ENCODE measurements at places on chromosomes 3 and 15.

DNA sequence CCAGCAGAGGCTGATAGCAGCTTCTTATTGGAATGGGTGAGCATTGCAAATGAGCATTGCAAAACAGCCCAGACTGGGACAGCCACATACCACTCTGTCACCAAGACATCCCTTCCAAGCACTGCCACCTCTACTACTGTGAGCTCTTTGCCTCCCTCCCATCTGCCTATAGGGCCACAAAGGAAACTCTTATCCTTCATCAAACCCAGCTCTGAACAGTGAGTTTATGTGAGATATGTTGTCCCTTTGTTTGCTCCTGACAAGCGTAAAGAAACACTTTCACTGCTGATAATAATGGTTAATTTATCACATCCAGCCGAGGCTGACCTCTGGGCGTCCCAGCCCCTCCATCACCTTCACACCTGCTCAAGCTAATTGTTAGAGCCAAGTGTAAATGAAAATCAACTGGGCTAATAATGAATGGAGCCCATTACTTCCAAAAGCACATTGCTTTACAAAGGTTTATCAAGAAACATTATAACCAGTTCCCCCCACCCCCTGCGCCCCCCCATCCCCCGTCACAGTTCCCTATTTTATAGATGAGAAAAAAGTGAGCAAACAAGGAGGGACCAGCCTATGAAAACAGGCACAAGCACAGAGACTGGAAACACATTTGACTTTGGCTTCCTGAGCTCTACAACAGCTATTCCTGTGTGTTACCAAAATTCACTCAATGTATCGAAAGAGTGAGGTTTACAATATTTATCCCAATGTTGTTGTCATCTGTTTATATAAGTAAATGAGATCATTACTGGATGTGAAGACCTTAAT, 146.3 kb downstream of the ANXA2 start:
- DNase-seq, result no peak

DNA sequence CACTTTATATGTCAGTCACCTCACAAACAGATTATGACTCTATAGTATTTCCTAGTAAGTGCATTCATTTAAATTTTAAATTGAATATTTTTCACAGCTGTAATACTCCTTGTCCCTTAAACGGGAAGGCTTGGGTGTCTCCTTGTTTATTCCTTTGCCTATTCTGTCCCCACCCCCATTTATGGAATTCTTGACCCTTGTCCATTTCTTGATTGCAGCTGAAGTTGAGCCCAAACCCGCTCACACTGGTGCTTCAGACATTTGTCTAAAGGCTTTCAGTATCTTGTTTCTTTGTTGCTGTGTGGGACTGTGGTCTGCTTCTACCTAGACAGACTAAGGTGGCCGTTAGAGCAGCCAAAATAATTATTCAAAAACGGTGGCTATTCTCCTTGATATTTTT, 449.7 kb downstream of the FOXP1 start:
- DNase-seq, result no peak

GRCh38 chr15:43881944-43882343, 55.1 kb downstream of the WDR76 start:
- no peak for DNase-seq

- no peak for DNase-seq
These were observed 52.1 kb upstream of the TNFSF10 start for GRCh38 chr3:172575375-172575774.

GRCh38 chr3:14370720-14371572, 31.5 kb upstream of the SLC6A6 start:
- no peak for DNase-seq

DNA sequence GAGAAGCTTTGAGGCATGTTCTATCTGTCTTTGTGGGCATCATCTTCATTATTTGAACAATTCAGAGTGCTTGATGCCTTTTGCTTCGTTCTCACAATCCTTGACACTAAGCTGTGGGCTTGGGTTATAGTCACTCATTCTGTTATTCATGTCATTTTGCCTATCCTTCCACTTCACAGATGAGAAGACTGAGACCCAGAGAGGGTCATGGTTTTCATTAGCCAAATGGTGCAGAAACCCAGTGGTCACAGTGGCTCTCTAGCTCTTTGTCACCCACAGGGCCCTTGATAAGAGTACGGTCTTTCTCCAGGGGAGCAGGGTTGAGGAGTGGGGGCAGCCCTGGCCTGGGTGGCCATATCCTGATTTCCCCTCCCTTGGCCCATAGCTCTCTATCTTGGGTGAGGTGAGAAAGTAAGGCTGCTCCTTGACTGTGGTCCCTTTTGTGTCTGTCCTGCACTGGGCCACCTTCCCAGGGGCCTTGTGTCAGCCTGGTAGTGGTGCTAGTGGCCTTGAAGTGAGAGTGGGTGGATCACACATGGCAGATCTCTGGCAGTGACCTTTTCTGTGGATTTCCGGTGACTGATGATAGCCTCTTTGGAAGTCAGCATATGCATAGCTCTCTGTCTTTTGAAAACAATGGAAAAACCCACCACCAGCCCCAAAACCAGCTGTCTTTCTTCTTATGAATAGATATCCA, 130.1 kb downstream of the IGF1R start:
- no peak for DNase-seq

GRCh38 chr3:117687096-117687495, 977.5 kb downstream of the TUSC7 start:
- DNase-seq, result no peak

GRCh38 chr15:77033729-77034671, 36.9 kb downstream of the TSPAN3 start:
- DNase-seq, result no peak

DNA sequence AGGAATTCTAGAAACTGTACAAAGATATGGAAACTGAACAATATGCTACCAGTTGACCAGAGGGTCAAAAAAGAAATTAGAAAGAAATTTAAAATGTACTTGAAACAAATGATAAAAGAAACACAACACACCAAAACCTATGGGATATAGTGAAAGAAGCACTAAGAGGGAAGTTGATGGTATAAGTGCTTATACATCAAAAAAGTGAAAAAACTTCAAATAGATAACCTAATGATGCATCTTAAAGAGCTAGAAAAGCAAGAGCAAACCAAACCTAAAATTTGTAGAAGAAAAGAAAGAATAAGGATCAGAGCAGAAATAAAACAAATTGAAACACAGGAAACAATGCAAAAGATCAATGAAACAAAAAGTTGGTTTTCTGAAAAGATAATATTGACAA, 68.2 kb downstream of the TFDP2 start:
- no peak for DNase-seq

GRCh38 chr3:172464306-172464705, 16.1 kb upstream of the GHSR start:
- DNase-seq, result no peak

GRCh38 chr15:36884518-36884875, 215.9 kb downstream of the MEIS2 start:
- DNase-seq, result no peak

DNA sequence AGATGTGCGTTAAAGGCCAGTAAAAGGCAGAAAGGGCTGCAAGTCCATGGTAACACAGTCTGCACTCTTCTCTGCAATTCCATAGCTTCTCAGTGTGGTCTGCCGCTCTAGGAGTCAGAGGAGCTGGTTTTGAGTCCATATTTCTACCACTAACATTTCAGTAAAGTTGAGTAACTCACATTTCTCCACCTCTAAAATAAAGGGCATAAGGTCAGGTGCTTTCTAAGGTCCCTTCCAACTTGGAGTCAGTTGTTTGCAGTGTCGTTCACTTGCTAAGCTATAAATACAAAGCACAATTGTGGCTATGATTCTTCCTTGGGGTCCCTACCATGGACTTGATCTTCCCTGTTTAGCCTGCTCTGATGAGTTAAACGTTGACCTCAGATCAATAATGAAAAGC, 171.1 kb downstream of the P3H2 start:
- no peak for DNase-seq

DNA sequence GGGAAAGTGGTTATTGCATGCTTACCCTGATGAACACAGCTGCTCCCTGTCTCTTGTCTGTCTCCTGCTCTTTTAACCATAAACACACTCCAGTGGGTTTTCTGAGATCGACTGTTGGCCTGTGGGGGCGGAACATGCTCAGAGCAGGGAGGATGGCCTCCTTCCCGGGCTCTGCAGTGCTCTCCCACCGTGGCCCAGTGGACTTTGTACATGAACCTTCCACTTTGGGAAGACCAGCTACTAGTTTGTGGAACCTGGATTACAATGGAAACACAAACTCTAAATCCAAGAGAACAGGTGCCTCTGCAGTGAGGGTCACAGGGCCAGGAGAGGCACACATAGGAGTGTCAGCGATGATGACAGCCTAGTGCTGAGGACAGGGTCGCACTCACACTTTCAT, 56.5 kb downstream of the KLF13 start:
- DNase-seq, result no peak

DNA sequence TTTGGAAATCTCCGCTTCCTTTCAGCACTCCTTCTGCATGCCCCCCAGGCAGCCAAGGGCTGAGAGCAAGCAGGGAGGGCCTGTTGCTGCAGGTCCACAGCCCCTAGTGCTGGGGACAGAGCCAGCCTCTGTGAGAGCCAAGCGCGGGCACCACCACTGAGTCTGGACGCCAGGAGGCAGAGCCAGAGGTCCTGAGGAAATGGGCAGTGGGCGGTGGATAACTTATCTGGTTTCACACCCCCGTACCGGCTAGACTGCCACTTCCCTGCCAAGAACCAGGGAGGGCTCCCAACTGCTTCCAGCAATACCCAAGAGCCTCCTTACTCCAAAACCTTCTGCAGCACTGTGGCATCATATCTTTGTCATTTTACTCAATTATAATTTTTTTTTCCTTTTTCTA, 141.6 kb upstream of the IGF1R start:
- no peak for DNase-seq

DNA sequence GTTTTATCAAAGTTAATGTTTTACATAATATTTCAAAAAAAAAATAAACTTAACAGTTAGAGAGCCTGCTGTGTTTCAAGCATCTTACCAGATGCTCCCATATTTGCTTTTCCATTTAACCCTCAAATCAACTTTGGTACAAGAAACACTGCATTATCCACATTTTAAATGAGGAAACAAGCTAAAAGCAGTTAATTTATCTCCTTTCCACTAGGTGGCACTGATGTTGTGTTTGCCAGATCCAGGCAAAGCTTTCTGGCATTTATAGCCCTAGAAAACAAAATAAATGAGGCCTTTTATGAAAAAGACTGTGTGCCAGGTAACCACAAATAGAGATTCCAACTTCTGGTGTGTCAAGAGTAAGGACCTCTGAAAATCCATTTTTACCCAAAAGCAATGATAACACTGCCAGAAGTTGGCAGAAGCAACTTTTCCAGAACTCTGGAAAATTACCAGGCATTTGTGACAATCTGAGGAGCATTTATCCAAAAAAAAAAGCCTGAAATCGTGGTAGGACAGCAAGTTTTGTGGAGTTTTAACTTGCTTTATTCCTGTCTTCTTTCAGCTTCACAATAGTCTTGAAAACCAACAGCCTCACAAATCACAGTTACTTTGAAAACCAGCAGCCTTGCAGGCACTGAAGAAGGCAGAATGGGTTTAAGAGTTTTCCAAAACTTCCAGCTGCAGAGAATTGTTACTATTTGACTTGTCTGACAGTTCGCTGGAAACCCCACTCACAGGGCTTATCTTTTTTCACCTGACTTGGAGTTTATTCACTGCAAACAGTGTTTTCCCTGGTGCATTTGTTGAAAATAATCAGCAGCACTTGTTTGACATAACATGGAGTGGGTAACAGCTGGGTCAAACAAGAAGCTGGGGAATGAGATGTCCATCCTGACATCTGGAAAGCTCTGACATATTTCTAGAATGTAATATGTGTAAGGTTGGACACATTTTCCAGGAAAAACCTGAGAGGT, 9.2 kb downstream of the FAM162A start:
- DNase-seq, result peak; percentile 47

DNA sequence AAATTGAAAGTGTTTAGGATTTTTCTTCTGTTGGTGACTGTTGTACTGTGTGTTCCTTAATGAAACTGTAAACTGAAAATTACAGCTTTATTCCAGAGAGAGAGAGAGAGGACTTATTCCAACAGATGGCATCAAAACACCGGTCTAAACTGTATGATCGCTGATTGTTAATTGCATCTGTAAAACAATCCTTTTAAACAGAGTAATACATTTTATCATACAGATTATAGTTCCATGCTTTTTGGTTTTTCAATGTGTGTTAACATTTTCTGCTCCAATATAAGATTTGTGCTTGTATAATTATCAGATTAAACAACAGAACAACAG, 289.7 kb upstream of the DNAJC19 start:
- DNase-seq, result no peak

DNA sequence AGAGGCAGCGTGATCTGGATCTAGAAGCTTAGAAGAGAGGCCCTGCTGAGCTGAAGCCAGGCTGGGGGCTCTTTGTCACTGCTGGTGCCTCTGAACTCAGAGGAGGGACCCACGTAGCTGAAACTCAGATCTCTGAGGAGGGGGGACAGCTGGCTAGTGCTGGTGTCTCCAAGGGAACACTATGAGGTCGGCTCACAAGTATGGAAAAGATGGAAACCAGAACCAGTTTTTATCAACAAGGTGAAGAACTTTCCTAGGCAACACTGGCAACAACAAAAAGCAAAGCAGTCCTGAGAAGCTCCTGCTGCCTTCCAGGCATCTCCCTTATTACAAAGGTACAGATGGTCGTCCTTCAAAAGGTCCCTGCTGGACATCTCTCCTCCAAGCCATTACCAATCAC, 27.0 kb upstream of the FSTL1 start:
- DNase-seq, result no peak

DNA sequence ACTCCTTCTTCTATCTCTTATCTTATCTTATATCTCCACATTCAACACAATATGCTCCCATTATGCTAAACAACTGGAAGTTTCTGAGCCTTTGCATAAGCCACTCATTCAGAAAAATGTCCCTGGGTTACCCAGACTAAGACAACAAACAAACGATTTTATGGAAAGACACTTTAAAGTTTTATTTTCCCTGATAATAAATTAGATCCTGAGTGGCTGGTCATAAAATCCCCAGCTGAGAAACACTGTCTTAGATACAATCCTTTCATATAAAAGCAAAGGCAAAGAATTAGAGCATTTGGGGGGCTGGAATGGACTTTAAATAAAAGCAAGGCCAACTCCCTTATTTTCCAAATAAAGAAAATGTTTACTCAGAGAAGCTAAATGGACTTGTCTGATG, 322.3 kb downstream of the GBE1 start:
- DNase-seq, result no peak

DNA sequence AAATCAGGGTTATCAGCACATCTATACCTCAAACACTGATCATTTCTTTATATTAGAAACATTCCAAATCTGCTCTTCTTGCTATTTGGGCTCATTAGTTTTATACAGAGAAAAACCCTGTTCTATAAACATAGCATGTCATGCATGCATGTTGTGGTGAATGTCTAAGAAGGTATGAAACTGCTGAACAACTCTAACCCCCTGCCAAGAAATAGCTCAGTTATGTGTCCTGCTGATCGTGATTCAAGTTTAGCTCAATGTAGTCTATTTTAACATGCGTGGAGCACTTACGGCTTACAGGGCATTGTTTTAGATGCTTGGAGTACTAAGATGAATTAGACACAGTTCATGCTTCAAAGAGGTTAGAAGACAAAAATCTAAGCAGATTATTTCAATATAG, 35.8 kb downstream of the MYH15 start:
- no peak for DNase-seq
